ENCODE measurements at places on chromosomes 4 and X.

- DNase-seq = no peak
Observed at GRCh38 chr4:173696011-173696410, 166.0 kb upstream of the HAND2 start.

GRCh38 chr4:123093236-123093635 lies 170.8 kb upstream of the NUDT6 start:
- DNase-seq = no peak

DNA sequence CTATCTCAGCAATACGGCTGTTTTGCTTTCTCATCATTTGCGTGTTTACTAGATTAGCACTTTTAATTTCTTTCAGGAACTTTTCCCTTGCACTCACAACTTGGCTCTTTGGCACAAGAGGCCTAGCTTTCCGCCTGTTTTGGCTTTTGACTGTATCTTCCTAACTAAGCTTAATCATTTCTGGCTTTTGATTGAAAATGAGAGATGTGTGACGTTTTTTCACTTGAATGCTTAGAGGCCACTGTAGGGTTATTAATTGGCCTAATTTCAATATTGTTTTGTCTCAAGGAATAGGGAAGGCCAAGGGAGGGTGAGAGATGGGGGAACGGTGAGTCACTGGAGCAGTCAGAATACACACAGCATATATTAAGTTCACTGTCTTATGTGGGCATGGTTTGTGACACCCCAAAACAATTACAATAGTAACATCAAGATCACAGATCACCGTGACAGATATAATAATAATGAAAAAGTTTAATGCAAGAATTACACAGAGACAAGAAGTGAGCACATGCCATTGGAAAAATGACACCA lies 27.3 kb downstream of the MND1 start:
- no peak for DNase-seq

DNA sequence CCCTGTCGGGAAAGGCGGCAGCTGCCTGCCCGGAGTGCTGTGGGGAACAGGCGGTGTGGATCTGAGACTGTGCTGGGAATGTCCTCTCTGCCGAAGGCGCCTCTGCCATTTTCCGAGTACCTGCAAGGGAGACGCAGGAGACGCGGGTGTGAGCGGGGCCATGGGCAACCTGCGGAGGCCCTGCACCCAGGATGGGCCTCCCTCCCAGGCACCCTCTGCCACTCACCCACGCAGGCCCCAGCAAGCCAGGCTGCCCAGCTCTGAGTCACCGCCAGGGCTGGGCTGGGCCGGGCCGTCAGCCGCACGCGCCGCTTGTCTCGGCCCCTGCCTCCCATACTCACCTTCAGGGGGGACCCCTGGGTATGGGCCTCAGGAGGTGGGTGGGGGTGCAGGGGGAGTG lies 3.5 kb upstream of the FGFR3 start:
- DNase-seq = no peak

DNA sequence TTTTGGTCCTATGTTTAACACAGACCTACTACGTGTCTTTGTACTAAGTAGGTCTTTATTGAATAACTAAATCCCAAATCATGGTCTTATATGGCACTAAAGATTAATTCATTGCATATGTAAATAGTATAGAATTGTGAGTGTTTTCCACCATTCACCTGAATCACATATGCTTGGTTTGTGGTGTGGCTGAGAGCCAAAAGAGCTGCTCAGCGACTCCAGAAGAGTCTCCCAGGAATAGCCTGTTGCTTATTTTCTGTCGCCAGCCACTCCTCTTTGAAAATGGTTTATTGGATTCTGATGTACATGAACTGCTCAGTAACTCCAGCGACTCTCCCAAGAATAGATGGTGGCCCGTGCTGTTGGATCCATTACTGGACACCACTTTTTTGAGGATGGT lies 184.5 kb downstream of the CLCN4 start:
- DNase-seq = no peak

DNA sequence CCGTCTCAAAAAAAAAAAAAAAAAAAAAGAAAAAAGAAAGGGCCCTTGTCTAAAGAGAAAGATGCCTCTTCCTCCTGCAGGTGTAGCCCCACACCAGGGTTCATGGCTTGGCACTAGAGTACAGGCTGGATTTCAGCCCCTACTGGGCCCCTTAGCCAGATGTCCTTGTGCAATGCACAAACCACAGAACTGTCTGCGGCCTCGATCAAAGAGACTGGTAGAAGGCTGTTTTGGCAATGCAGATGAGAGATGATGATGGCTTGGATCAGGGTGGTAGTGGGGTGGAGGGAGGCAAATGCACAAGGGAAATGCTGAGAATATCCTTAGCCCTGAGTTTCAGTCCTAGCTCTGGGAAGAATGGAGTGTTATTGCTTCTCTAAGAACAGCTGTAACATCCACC lies 26.5 kb upstream of the TSR2 start:
- DNase-seq = no peak

GRCh38 chr4:33369446-33369845 lies 2649.3 kb downstream of the PCDH7 start:
- no peak for DNase-seq

GRCh38 chr4:7540206-7540605 lies 105.5 kb upstream of the PSAPL1 start:
- no peak for DNase-seq

DNA sequence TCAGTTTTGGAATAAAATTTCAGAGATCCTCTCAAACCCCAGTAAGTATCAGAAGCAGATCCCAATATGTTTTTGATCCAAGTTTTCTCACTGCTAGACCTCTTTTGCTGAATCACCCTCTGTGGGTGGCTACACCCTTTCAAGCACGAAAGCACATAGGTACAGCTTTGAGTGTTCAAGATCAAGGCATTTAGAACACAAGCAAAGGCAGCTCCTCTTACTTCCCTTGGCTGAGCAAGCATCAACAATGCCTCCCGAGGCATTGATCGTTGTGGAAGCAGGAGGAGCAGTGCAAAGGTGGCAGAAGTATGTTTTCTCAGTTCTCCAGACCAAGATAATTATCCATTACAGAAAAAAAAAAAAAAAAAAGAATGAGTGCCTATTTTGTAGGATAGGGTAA lies 72.0 kb upstream of the TSPAN7 start:
- no peak for DNase-seq

DNA sequence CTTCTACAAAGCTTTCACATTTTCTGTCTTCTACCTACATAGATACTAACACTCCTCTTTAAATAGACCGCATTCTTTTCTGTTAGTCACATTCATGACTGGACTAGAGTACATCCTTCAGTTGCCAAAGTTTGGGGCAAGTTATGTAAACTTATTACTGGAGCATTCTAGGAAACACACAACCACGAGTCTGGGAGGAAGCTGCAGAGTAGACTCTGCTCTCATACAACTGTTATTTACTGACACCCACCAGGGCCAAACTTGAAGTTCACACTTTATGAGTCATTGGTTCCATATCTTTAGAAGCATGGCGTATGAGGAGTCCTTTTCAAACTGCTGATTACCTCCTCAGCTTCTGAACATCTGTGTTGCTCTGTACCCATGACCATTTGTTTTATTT lies 87.0 kb downstream of the RNF150 start:
- DNase-seq = peak; percentile 41

GRCh38 chr4:171031338-171031737 lies 781.9 kb upstream of the GALNTL6 start:
- DNase-seq = no peak

DNA sequence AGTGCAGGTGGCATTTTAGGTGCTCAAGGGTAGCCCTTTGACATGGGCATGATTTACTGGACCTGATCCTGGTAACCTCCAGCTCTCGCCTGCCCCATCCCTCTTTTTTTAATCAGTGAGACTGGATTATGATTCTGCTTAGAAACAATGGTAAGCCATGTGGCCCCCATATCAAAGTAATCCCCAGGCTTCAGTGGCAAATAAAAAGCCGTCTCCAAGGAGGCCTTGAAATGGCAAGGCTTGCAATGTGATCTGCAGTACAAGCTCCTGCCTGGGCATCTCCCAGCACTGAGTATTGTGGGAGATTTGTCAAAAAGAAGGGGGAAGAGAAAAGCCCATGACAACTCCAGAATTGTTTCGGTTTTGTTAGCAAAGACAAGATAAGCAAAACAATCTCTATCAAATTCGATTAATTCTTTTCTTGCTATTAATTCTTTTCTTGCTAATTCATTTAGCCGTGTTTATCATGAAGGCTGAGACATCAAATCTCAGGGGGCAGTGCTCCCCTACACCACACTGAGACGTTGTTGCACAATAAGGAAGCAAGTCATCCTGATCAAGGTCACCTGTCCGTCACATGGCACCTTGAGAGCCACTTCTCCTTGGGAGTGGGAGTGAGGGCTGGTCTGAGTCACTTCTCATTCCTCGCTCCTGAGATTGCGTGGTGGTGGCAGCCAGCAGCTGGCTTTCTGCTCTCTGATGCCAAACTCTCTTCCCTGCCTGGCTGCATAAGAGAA lies 312.7 kb upstream of the GATB start:
- no peak for DNase-seq

DNA sequence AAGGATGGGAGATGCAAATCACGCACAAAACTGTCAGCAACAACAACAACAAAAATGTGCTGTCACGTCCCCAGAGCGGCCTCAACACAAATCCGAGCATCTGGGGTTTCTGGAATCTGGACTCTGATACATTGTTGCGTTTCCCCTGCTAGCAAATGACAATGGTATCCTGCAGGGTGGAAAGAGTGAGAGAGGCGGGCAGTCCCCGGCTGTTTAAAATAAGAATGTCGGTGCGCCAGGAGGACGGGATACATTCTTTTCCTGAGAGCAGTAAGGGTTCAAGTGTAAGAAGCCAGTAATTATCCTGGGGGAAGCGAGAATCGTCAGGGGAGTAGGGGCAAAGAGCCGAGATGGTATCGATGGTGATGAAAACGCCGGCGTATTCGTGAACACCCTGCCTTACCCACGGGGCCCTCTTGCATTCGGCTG lies 310.2 kb downstream of the ASMT start:
- no peak for DNase-seq

DNA sequence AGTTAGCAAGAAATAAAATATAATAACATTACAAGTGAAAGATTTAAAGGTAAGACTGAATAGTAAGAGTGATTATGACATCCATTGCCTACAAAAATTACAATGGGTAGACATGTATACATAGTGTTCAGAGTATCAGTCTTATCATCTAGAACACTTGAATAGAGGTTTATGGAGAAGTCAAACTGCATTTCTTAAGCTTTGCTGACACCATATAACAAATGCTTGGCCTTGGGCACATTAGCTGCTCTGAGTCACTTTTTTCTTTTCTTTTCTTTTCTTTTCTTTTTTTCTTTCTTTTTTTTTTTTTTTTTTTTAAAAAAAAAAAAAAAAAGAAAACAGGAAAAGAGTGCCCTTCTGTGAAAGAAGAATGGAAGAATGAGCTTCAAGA lies 220.0 kb downstream of the SPCS3 start:
- no peak for DNase-seq

DNA sequence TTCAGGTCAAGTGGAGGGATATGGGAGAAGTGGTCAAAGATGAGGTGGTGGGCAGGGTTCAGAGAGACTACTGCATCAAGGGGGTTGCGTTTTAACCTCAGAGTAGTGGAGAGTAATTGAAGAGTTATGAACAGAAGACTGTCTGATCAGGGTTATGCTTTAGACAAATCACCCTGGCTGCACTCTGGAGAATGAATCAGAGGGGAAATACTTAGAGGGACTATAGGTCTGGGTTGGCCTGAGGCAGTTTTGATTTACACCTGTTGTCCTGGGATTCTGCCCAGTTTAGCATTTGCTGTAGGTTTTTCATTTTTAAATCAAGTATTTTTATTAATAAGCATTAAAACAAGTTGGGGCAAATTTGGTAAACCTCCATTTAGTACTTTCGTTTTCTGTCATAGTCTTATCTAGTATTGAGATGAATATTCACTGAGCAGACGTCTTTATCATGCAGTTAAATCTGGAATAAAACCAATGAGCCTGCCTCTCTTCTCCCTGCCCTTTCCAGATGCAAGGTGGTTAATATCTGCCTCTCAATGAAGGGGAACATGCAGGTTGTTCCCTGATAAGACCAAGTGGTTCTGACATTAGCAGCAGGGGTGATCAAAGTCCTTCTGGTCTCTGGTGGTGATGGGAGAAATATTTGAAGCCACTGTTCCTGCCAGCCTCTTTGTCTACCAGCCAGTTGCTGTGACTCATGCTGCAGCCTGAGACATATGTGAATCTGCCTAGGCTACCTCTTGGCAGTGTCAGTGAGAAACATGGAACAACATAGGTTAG lies 116.0 kb upstream of the RPS6KA3 start:
- no peak for DNase-seq

- no peak for DNase-seq
Observed at GRCh38 chr4:159312236-159312635, 209.4 kb downstream of the RAPGEF2 start.

DNA sequence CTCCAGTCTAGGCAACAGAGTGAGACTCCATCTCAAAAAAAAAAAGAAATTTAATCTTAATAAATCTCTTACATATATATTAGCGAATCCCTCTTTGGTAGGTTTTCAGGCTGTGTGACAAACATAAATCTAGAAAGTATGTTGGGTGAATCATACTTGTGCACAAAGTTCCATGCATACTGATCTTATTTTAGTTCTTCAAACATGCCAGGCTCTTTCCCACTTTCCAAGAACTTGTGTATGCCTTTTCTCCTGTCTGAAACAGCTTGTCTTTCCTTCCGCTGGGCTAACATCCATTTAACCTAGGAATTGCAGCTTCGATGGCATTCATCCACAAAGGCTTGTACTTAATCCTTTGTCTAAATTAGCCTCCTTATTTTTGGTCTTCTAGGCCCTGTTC lies 156.6 kb upstream of the CASK start:
- no peak for DNase-seq

- DNase-seq = no peak
Observed at GRCh38 chr4:82918091-82918490, 17.6 kb downstream of the THAP9 start.

DNA sequence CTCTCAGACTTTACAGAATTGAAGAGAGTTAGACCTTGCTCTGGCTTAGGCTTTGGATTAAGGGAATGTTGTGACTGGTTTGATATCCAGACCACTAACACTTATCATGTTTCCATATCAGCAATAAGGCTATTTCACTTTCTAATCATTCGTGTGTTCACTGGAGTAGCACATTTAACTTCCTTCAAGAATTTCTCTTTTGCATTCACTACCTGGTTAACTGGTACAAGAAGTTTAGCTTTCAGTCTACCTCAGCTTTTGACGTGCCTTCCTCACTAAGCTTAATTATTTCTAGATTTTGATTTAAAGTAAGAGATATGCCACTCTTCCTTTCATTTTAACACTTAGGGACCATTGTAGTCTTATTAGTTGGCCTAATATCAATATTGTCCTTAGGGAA lies 62.6 kb downstream of the CASP6 start:
- DNase-seq = no peak

DNA sequence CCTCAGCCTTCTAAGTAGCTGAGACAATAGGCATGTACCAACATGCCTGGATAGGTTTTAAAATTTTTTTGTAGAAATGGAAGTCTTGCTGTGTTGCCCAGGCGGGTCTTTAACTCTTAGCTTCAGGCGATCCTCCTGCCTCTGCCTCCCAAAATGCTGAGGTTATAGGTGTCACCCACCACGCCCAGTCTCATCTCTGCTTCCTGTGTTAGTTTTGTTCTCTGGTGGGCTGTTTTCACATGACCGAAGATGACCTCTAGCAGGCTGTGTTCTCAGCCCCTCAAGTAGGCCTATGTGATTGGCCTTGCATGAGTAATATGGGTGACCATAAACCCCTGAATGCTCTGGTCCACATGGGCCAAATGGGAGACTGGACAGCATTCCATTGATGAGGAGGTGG lies 56.8 kb upstream of the MSANTD1 start:
- DNase-seq = no peak

- DNase-seq = no peak
Observed at GRCh38 chrX:135302269-135302873, 6.9 kb upstream of the ETDC start.

Measured in smooth muscle cell of the brain vasculature (primary cell).